ENCODE measurements at places on chromosomes 3 and 15. TPM values are rescaled to one million over a fixed set of nuclear protein-coding genes. Genes with fewer than 3 reads are reported as not detected.

DNA sequence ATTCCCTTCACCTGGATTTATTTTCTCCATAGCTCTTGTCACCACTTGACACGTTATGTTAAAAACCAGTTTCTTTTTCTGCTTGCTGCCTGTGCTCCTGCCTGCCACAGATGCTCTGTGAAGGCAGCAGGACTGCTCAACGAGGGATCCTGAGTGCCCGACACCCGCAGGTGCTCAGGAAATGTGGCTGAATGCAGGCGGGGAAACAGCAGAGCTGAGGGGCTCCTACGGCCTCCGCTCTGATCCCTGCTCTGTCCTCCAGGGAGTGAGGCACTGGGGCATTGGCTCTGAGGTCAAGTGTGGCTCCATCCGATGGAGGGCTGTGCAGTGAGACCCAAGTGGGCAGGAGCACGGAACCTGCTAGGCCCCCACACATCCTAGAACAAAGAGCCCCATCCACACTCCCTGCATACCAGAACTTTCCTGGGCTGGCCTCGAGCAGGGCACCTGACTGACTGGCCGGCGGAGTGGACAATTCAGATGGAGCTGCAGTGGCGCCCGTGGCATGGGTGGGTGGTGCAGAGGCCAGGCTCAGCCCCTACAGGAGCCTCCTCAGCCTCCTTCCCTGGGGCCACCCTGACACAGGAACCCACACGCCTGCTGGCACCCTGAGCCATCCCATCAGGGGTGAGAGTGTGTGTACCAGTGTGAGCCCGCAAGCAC is 27.9 kb downstream of the IQSEC1 start:
- no peaks in the 10 kb centered on the region for H3K36me3 ChIP-seq
- no peaks in the 10 kb centered on the region for H3K4me1 ChIP-seq
- no peak overlapping the region for H3K27ac ChIP-seq
- H3K4me3 ChIP-seq: no peak overlapping the region
- H3K27me3 ChIP-seq: no peaks in the 10 kb centered on the region
- no peak for DNase-seq

- no peaks in the 10 kb centered on the region for H3K36me3 ChIP-seq
- H3K4me1 ChIP-seq: no peaks in the 10 kb centered on the region
- no peak overlapping the region for H3K27ac ChIP-seq
- no peaks in the 10 kb centered on the region for H3K27me3 ChIP-seq
- H3K4me3 ChIP-seq: no peak overlapping the region
- DNase-seq: no peak
Observed at GRCh38 chr3:194212845-194213331, 76.9 kb downstream of the HES1 start.

GRCh38 chr3:63727233-63727632 is 74.8 kb downstream of the SNTN start:
- no peak for DNase-seq
- H3K27me3 ChIP-seq: no peaks in the 10 kb centered on the region

GRCh38 chr3:133042778-133043177 is 4.6 kb downstream of the TMEM108 start:
- no peak overlapping the region for H3K27ac ChIP-seq
- no peaks in the 10 kb centered on the region for H3K4me1 ChIP-seq
- H3K36me3 ChIP-seq: no peaks in the 10 kb centered on the region
- H3K4me3 ChIP-seq: no peak overlapping the region

GRCh38 chr15:91055548-91056331 is 33.3 kb upstream of the VPS33B start:
- H3K4me3 ChIP-seq: no peak overlapping the region
- DNase-seq: no peak
- H3K27me3 ChIP-seq: no peaks in the 10 kb centered on the region
- H3K4me1 ChIP-seq: no peaks in the 10 kb centered on the region

- no peak overlapping the region for H3K27ac ChIP-seq
- H3K27me3 ChIP-seq: no peaks in the 10 kb centered on the region
- H3K36me3 ChIP-seq: no peaks in the 10 kb centered on the region
- DNase-seq: no peak
- peaks cover 4% of the 10 kb centered on the region for H3K4me1 ChIP-seq
Observed at GRCh38 chr3:61080737-61081445, 170.4 kb downstream of the FHIT start.

DNA sequence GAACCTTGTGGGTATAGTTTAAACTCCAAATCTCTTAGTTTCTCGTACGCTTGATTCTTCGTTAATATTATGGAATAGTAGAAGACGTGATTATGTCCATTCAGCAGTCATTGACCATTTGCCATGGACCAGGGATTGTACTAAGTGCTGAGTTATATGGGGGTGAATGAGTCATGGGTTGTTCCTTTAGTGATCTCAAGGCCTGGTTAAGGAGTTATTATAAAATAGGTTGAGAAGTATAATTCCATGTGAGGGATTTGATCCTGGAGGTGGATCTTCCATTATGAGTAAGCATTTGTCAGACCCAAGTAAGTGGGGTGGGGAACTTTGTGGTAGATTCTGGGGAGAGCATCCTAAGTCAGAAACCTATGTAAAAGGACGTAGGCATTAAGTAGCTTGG is 15.4 kb downstream of the NR2C2 start:
- H3K27ac ChIP-seq: no peak overlapping the region
- no peaks in the 10 kb centered on the region for H3K36me3 ChIP-seq
- no peaks in the 10 kb centered on the region for H3K27me3 ChIP-seq
- no peak for DNase-seq
- no peak overlapping the region for H3K4me3 ChIP-seq
- H3K4me1 ChIP-seq: no peaks in the 10 kb centered on the region

GUCA1C gene
- not detected for total RNA-seq

LRRC28 gene
- total RNA-seq: 27.5 TPM

ZNF502 gene
- 5.1 TPM for total RNA-seq

Measured in aorta (tissue), 5 donors.